Stimulated activated CD8-positive, alpha-beta memory T cell treated with anti-CD3 and anti-CD28 coated beads, Interleukin-4, amount 100 ng/mL, for 4 hours (primary cell): ENCODE measurements at places on chromosomes 12 and 14.

- no peak for DNase-seq
Observed at GRCh38 chr12:69921831-69922230, 96.8 kb downstream of the MYRFL start.

- DNase-seq, result no peak
Observed at GRCh38 chr12:27434673-27435565, 11.6 kb upstream of the SMCO2 start.

DNA sequence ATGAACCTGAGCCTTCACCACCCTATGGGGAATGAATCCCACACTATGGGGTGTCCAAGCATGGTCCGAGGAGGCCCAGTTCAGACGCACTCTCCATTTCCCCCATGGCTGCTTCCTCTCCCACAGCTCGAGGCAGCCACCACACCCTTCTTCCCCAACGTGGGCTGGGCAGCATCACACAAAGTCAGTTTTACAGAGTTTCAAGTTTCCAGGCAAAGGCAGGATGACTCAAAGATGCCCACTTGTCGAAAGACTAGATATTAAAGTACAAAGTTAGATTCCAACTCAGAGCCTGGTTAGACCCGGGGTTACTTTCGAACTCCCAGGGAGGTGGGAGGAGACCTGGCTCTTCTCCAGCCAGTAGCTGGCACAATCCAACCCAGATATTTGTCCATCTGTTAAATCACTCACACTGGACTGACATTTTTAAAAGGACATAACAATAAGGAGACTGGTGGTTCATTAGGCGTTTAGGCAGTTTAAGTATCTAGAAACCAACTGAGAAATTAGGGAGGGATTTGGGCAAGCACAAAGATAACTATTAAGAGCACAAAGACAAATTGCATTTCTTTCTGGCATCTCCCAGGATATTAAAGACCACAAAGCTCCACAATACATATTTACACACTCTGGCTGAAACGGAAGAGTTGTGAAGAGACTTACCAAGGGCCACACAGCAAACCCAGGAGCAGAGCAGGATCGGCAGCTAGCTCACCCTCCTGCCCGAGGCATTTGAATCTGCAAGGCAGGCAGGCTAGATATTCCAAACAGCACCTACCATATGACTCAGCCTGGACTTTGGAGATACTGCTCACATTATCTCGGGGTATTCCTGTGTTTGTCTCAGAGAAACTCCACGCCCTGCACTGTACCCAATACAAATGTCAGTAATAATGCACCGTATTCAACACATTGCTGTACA is 34.8 kb downstream of the TMCC3 start:
- DNase-seq, result no peak

DNA sequence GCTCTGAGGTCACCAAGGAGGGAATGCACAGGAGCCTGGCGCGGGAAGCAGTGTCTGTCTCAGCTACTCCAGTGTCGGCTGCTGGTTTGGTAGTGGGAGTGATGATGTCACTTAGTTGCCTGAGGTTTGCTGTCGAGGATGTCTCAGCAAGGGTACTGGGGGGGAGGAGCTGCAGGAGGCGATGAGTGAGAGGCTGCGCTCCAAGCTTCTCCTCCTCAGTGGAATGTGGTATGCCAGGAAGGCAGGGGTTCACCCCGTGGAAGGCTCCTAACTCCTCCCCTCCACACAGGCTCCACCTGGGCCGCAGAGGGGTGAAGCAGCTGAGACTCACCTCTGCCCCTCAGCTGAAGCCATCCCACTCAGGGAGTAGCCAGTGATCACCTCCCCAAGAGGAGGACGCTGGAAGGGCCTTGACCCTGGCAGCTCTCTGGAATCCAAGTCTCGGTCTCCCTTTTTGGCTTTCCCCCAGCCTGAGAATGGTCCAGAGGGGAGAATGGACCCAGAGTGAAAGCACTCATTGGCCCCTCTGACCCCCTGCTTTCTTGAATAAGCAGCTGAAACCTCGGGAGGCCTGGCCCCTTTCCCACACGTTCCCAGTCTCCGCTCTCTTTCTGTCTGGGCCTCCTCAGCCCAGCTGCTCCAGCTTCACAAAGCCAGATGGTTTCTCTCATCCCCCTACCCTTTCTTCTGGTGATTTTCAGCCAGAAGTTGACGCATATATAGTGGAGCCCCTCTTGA is 178.9 kb upstream of the FKBP4 start:
- no peak for DNase-seq

GRCh38 chr12:124766727-124767065 is 97.0 kb downstream of the SCARB1 start:
- DNase-seq, result no peak

DNA sequence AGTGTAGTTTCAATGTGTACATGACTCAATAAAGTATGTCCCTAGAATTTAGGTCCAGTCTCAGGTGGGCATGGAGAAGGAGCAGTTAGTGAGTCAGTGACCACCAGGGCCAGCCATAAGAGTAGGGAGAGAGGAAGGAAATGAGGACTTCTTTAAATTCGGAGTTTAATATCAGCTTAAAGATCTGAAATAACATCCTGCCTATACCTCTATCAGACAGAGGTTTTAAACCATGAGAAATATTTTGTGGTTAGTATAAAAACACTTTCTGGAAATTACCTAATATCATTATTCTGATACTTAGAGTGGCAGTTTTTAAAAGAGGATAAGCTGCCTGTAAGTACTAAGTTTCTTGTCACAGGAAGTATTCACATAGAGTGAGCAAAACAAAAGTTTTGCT is 61.7 kb upstream of the ST8SIA1 start:
- no peak for DNase-seq

DNA sequence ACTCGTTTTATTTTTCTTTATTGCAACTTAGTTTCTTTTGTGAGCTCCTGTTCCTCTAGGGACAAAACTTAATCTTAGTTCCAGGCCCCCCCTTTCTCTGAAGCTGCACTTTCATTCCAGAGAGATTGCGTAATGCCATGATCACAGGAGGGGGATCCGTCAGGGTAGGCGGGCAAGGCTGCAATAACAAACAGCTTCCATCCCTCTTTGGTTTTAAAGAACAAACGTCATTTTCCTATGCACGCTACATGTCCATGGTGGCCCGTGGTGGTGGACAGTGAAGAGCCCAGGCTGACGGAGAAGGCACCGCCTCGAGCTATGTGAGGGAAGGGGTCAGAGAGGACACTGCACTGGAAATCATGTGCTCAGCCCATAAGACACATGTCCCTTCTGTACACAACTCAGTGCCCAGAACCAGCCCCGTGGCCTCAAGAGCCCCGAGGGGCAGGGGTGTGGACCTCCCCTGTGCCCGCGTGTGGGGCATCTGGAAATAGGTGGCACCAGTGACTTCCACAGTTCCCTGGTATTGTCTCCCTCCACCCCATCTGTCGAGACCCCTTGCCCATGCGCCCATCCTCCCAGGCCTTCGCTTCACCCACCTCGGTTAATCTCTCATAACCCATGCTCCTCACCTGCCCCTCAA is 161.4 kb downstream of the ADGRD1 start:
- no peak for DNase-seq

GRCh38 chr12:22728987-22729386 is 104.0 kb downstream of the ETNK1 start:
- DNase-seq, result no peak

GRCh38 chr12:73307260-73307659 is 1035.1 kb downstream of the TRHDE start:
- no peak for DNase-seq

DNA sequence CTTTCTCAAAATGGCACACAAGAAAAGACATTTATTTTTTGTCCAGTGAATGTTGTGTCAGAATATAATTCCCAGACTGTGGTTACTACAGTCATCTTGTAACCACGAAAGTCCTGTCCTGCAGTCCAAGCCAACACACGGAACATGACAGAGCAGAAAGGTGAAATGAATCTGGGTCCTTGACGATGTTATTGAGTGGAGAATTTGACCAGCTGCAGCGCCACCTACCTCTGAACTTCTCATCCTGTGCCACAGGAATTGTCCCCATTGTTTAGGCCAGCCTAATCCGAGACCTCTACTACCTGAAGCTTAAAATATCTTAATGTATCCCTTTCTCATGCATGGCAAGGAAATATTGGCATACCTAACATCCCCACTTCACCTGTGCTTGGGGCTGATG is 64.1 kb upstream of the OTX2 start:
- no peak for DNase-seq

DNA sequence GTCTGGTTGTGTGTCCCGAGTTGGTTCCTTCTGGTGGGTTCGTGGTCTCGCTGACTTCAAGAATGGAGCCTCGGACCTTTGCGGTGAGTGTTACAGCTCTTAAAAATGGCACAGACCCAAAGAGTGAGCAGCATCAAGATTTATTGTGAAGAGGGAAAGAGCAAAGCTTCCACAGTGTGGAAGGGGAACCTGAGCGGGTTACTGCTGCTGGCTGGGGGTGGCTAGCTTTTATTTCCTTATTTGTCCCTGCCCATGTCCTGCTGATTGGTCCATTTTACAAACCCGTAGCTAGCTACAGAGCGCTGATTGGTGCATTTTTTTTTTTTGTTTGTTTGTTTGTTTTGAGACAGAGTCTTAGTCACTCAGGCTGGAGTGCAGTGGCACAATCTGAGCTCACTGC is 29.3 kb downstream of the FGF6 start:
- no peak for DNase-seq

DNA sequence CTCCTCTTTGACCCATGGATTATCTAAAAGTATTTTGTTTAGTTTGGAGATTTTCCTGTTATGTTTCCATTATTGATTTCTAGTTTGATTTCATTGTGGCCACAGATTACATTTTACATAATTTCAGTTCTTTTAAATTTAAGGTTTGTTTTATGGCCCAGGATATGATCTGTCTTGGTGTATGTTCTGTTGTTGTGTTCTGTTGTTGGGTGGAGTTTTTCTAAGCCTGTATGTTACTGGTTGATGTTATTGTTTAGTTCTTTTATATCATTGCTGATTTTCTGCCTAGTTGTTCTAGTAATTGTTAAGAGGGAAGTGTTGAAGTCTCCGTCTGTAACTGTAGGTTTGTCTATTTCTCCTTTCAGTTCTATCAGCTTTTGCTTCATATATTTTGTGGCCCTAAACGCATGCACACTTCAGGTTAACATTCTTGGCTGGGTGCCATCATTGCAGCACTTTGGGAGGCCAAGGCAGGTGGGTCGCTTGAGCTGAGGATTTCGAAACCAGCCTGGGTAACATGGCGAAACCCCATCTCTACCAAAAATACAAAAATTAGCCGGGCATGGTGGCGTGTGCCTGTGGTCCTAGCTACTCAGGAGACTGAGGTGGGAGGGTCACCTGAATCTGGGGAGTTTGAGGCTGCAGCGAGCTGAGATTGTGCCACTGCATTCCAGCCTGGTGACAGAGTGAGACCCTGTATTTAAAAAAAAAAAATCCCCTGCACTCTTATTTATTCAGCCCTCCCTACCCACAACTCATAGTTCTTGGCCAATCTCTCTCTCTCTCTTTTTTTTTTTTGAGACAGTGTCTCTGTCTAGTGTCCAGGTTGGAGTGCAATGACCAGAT is 28.1 kb upstream of the CFL2 start:
- no peak for DNase-seq

GRCh38 chr12:52521175-52521567 is 977 bp upstream of the KRT5 start:
- DNase-seq, result no peak

DNA sequence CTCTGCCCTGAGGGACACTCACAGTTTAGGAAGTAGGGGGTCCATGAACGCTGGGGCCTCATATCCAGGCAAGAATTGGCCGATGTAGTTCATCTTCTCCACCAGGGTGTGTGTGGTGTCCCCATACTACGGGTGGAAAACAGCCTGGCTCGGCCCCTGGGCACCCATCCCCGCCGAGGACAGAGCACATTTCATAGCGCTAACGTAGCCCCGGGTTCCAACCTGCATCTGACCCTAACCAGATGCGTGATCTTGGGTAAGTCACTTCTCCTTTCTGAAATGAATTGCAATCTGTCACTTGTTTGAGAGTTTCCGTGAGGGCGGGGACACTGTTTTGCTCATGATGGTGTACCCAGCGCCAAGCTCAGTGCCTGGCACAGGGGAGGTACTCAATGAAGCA is 9.0 kb downstream of the HPD start:
- DNase-seq, result no peak

DNA sequence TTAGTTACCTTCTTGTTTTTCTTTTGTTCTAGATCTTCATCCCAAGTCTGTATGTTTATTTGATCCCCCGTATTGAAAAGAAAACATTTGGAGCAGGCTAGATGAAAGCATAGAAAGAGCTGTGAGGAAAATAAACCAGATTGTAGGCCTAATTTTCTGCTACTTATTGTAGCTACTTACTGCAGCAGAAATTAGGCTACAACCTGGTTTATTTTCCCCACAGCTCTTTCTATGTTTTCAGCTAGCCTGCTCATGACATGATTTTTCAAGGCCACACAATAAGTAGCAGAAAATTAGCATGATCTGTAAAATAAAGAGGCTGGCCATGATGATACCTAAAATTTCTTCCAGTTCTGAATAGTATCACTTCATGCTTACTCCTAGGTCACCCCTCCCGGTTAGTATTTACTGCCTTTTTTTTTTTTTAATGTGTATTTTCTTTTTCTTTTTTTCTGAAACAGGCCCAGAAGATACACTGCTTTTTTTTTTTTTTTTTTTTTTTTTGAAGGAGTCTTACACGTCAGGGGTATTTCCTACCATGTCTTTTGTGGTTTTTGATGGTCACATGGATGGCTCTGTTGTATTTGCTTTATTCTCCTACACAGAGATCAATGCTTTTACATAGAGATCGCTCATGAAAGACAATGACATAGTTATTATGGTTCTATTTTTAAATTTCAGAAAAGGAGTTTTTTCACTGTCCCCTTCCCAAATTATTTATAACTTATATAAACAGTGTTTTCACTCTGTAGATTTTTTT is 32.3 kb downstream of the BHLHE41 start:
- DNase-seq, result no peak

- DNase-seq, result no peak
Observed at GRCh38 chr12:30823156-30823699, 68.5 kb upstream of the CAPRIN2 start.

DNA sequence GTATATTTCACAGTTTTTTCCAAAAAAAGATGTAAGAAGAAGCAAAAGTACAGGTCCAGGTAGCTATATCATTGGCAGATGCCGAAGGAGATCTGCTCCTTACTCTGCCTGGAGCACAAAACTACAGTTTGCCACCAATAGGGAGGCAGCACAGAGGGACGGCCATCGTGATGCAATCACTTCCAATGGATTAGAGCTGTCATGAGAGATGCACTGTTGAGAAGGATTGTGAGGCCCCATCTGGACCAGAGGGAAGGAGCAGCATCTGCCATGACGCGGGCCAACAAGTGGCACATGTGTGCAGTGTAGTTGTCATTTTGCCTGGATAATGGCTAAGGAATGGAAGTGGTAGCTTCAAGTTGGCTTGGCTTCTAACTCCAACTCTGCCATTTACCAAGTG is 318.8 kb upstream of the FKBP4 start:
- no peak for DNase-seq
